Astrocyte (in vitro differentiated cells and primary cell): ENCODE measurements at places on chromosomes 7 and 10. TPM values are rescaled to one million over a fixed set of nuclear protein-coding genes. Genes with fewer than 3 reads are reported as not detected.

The IL6 gene
- total RNA-seq: 2.5 and 2.7 TPM in 2 replicates

The SH2D4B gene
- total RNA-seq: 0.07 TPM in 1 of 2 replicates, not detected in the other

The STRIP2 gene
- total RNA-seq: 0.94 and 1.3 TPM in 2 replicates

The MDFIC gene
- total RNA-seq: 17.7 and 20.3 TPM in 2 replicates

The EBF3 gene
- total RNA-seq: 0.07 and 0.14 TPM in 2 replicates

The CRTAC1 gene
- total RNA-seq: 0.66 and 2.6 TPM in 2 replicates

The LEP gene
- total RNA-seq: not detected in 2 replicates

The STEAP1B gene
- 1.1 and 1.3 TPM in 2 replicates for total RNA-seq

The AQP1 gene
- total RNA-seq: 6.7 and 10.0 TPM in 2 replicates

The VGF gene
- total RNA-seq: 40.5 and 51.8 TPM in 2 replicates

The BICC1 gene
- total RNA-seq: 23.0 and 37.5 TPM in 2 replicates

- no peak for DNase-seq
Measured at GRCh38 chr7:35645691-35646090, 49.2 kb downstream of the HERPUD2 start.

GRCh38 chr10:119337796-119338432 lies 130.5 kb downstream of the GRK5 start:
- DNase-seq: peak; percentile 71

DNA sequence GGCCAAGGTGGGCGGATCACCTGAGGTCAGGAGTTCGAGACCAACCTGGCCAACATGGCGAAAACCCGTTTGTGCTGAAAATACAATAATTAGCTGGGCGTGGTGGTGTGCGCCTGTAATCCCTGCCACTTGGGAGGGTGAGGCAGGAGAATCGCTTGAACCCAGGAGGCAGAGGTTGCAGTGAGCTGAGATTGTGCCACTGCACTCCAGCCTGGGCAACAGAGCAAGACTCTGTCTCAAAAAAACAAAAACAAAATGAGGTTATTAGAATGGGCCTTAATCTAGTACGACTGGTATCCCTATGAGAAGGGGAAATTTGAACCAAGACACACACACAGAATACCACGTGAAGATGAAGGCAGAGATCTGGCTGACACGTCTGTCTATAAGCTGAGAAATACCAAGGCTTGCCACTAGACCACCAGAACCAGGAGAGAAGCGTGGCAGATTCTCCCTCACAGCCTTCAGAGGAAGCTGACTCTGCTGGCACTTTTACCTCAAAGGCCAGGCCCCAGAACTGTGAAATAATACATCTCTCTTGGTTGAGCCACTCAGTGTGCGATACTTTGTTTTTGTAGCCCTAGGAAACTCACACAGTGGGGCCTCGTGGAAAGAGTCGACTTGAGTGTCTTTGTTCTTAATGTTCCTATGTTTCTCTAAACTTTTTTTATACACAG lies 59.6 kb downstream of the TMEM209 start:
- no peak for DNase-seq

- no peak for DNase-seq
Measured at GRCh38 chr10:73790886-73791625, 5.7 kb downstream of the ZSWIM8 start.

DNA sequence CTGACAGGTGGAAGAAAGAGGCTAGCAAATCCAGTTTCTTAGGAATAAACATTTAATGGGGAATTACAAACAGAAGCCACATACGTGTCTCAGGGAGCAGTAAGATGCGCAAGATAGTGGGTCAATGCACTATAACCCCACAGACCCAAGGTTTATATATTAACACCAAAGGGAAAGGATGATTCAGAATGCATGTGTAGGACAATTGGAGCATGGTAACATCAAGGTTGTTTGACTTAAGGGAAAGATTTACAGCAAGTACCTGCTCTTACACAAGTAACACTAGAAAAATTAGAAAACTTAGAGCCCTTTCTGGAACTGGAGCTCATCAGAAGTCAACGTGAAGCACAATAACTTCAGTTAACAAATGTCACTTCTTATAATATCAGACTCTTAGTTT lies 161.1 kb upstream of the ZWINT start:
- DNase-seq: no peak

GRCh38 chr7:135980665-135981180 lies 3.6 kb upstream of the MTPN start:
- peak; percentile 80 for DNase-seq

- DNase-seq: peak; percentile 14
Measured at GRCh38 chr7:4606797-4607196, 75.3 kb upstream of the FOXK1 start.

- no peak for DNase-seq
Measured at GRCh38 chr10:8156918-8157317, 102.4 kb downstream of the GATA3 start.

DNA sequence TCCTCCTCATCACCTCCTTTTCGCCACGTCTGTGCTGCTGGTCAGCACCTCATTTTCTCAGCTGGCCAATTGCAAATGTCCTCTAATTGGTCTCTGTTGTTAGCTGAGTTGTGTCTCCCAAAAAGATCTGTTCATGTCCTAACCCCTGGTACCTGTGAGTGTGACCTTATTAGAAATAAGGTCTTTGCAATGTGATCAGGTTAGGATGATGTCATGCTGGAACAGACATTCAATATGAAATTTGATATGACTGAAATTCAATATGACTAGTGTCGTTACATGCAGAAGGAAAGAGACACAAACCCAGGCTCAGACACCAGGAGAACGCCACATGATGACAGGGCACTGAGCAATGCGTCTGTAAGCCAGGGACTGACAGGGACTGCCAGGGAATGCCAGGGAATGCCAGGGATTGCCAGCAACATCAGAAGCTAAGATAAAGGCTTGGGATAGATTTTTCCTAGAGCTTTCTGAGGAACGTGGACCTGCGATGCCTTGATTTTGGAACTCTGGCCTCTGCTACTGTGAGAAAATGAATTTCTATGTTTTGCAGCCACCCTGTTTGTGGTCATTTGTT lies 77.5 kb upstream of the CXCL12 start:
- peak; percentile 35 for DNase-seq

DNA sequence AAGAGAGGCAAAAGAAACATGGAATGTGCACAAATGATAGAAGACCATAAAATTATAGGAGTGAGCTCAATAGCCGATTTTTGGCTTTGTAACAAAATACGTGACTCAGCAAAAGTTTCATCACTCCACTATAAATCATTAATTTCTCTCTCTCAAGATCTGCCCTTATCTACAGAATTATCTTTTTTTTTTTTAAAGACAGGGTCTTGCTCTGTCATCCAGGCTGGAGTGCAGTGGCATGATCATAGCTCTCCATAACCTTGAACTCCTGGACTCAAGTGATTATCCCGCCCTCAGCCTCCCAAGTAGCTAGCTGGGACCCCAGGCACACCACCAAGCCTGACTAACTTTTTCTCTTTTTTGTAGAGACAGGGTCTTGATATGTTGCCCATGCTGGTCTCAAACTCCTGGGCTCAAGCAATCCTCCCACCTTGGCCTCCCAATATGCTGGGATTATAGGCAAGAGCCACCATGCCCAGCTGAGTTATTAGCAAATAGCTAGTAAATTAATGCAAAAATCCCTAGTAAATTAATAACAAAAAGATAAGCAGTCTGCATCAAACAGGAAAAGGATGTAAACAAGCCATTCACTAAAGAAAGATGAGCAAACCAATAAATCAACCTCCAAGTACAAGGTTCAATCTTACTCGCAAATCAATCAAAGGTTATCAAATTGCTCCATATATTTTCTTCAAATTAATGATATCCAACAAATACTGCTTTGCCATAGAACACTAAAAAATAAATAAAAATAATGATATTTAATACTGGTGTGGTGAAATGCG lies 450.7 kb downstream of the PARD3 start:
- peak; percentile 8 for DNase-seq

GRCh38 chr7:21579341-21580072 lies 36.7 kb downstream of the DNAH11 start:
- DNase-seq: no peak

- DNase-seq: peak; percentile 79
Measured at GRCh38 chr10:31961277-31962074, 32.8 kb upstream of the ARHGAP12 start.

GRCh38 chr10:2145491-2145890 lies 408.2 kb upstream of the ADARB2 start:
- DNase-seq: no peak

GRCh38 chr10:32163071-32163761 lies 107.0 kb upstream of the KIF5B start:
- no peak for DNase-seq

- no peak for DNase-seq
Measured at GRCh38 chr10:16954280-16955030, 137.2 kb upstream of the RSU1 start.

DNA sequence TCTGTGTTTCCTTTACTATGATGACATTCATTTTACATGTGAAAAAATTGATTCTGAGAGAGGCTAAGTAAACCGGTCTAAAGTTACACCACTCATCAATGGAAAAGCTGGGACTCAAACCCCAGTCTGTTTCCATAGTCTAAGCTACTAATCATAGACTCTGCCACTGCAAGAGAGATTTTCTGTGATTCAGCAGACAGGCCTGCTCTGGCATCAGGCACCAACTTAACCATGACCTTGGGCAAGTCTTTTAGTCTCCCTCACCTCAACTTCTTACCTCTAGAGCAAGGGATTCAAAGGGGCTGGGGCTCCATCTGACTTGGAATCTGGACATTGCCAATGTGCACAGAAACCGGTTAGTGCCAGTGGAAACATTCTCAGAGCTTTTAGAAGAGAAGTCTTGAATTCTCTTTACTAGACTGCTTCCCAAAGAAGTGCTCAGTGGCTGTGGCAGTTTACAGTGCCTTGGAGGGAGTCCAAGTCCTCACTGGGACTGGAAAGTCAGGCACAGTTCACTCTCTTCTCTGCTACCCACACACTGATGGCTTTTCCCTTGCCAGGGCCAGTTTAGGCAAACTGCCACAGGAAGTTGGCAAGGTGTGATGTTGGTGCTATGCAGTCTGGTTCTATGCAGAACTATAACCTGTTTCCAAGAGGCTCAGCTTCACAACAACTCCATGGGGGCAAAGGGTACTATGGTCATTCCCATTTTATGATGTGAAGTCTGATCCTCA lies 4.5 kb upstream of the BLNK start:
- no peak for DNase-seq

DNA sequence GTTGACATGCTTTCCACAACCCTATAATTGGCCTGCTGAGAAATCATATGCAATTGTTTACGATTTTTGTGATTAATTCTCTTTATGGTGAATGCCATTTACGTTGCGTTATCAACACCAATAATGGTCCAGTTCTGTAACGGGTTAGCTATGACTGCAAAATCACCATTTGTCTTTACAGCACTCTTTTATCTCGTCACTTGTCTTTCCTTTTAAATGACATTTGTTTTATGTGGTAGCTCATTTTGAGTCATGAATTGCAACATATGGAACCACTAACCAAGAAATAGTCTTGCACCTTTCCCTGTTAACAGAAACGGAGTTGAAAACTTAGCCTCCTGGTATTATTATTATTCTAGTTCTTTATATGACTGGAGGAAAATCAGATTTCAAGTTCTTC lies 3.1 kb upstream of the KIAA1217 start:
- DNase-seq: peak; percentile 10

GRCh38 chr10:79116801-79117723 lies 48.3 kb downstream of the ZMIZ1 start:
- DNase-seq: peak; percentile 48

- DNase-seq: no peak
Measured at GRCh38 chr7:149432121-149432691, 28.7 kb downstream of the ZNF777 start.

DNA sequence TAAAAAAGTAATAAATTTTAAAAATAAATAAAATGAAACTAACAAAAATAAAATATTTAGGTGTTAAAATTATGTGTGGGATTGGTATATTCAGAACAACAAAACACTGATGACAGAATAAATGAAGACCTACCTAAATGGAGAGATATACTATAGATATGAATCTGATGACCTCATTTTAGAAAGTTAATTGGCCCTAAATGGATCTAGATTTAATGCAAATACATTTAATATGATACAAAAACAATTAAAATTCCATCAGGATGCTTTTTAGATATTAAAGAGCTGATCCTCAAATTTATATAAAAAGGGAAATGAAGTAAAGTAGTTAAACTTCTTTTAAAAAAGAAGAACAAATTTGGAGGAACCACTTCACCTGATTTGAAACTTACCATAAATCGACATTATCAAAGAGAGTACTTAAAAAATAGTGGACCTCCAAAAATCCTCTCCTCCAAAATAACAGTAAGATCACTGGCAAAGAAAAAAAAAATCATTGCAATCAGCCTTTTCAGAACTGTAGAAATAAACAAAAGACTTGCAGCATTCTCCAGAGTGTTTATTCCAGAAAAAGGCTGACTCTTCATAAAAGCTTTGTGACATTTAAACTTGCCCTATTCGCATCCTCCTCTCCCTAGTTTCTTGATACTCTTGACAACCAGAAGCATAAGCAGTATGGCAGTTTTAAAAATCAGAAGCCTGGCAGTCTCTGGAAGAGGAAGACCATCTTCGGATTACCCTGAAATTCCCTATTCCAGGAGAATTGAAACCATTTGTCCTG lies 125.9 kb upstream of the AKR1E2 start:
- no peak for DNase-seq

- no peak for DNase-seq
Measured at GRCh38 chr7:101012931-101013330, 7.0 kb upstream of the MUC17 start.

DNA sequence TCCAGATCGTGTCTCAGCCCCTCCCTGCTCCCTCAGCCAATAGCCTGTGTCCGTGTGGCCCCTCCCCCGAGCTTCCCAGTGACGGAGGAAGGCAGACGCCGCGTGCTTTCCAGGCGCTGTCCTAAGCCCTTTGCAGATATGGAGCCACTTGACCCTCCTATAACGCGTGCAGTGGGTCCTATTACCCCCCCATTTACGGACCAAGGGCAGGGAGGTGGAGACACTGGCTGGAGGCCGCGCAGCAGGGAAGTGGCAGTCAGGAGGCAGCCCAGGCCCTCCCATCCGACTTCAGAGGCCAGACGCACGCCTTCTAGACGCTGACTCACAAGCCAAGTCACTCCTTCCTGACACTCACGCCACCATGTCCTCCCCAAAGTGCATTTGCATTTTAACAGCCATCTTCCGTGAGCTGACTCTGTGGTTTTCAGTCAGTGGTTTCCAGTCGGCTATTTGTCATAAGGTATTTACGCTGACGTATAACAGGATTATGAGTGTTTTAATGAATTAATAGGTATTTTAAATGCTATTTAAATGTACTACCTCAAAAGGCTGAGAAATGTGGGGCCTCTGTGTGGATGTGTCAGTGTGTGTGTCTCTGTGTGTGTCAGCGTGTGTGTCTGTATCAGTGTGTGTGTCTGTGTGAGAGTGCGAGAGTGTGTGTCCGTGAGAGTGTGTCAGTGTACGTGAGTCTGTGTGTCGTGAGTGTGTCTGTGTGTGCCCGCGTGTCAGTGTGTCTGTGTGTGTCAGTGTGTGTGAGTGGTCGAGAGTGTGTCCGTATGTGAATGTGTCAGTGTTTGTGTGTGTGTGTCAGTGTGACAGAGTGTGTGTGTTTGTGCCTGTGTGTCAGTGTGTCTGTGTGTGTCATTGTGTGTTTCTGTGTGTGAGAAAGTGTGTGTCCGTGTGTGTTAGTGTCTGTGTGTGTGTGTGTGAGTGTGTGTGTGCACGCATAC lies 92.0 kb upstream of the INSIG1 start:
- DNase-seq: peak; percentile 100
